Cortex of kidney (tissue), 1 donor: ENCODE measurements at places on chromosomes 16 and 17.

- DNase-seq = no peak
Measured at GRCh38 chr17:43042025-43042628, 17.1 kb downstream of the RND2 start.

DNA sequence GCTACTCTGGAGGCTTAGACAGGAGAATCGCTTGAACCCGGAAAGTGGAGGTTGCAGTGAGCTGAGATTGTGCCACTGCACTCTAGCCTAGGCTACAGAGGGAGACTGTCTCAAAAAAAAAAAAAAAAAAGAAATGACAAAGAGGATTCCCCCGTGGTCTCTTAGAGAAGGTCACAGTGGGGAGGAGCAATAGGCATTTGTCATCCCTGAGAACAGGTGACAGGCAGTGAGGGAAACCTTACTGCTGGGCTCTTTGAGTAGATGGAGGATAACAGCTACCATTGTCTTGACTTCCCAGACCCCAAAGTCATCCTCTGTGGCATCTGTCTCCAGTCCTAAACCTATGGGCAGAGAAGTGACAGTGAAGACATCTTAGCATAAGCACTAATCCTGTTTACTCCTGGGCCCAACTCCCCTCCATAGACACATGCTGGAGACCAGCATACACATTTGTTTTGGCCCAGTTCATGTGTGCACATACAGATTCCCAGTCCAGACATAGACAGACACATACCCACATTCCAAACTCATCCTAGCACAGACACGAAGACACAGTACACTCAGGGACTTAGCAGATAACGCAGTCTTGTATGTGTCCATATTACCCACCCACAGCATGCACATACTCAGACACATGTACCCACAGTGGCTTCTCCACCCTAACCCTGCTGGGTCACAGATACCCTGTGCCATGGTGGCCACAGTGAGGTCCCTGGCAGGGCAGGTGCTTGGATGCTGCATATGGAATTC is 2.7 kb downstream of the ESRP2 start:
- no peak for DNase-seq

DNA sequence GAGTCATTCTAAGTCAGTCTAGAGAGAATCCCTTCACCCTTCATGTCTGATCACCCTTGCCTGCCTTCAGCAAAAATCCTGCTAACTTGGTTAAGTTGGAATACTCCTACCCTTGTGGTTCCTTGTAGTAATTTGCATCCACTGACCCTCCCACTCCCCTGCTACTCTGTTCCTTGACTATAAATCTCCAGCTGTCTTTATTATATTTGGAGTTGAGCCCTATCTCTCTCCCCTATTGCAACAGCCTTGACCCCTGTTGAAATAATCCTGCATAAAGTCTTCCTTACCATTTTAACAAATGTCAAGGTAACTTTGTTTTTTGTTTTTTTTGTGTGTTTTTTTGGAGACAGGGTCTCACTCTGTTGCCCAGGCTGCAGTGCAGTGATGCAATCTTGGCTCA is 590.1 kb downstream of the WWOX start:
- DNase-seq = no peak

DNA sequence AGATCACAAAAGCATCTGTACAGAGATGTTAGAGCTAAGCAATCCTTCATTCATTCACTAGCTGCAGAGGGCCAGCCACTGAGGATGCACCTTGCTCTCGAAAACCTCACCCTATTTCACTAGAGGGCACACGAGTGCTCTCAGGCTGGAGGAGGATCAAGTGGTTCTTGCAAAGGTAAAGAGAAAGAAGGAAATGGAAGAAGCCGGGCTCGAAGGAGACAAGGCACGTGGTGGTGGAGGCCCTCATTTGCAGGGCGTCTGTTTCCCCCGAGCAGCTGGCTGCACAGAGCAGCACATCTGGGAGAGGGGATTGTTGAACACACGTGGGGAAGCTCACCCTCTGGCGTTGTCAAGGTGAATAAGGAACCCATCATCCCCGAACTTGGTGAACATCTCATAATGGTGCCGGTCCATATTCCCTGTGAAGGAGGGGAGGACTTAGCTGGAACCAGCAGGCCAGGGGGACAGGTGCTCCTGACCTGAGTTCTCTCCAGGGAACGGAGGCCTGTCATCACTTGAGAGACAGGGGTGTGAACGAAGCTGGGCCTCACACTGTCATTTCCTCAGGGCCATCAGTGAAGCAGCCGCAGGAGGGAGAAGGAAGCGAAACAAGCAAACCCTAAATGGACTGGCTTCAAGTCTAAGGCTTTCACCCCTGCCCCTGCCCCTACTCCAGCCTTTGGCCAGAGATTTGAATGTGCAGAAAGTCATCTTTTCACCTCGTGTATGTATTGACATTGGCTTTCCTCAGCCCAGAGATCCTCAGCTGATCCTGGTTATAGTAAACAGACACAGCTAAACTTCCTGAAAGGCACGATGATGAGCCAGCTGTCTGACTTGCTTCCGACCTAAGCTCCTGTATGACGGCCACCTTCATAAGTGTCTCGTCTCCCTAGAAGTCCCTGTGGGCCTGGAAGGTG is 27.6 kb downstream of the PRKAR1A start:
- no peak for DNase-seq

- DNase-seq = no peak
Measured at GRCh38 chr16:8677481-8677880, 3.1 kb downstream of the ABAT start.

DNA sequence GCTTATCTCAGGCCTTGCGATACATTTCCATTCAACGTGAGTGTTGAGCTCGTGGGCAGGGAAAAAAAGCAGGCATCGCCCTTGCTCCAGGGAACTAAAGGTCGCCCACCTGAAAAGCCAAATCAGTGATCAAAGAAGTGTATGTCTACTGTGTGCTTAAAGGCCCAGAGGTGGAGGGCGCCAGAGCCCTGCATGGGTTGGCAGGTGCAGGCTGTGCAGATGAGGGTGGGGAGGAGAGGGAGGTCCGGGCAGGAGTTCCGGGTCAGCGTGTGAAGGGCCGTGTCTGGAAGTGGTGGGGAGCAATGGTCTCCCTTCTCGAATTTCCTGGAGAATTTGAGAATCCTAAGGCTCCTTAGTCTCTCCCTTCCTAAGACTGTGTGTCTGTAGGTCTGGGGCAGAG is 7.2 kb downstream of the ADAM11 start:
- DNase-seq = no peak

DNA sequence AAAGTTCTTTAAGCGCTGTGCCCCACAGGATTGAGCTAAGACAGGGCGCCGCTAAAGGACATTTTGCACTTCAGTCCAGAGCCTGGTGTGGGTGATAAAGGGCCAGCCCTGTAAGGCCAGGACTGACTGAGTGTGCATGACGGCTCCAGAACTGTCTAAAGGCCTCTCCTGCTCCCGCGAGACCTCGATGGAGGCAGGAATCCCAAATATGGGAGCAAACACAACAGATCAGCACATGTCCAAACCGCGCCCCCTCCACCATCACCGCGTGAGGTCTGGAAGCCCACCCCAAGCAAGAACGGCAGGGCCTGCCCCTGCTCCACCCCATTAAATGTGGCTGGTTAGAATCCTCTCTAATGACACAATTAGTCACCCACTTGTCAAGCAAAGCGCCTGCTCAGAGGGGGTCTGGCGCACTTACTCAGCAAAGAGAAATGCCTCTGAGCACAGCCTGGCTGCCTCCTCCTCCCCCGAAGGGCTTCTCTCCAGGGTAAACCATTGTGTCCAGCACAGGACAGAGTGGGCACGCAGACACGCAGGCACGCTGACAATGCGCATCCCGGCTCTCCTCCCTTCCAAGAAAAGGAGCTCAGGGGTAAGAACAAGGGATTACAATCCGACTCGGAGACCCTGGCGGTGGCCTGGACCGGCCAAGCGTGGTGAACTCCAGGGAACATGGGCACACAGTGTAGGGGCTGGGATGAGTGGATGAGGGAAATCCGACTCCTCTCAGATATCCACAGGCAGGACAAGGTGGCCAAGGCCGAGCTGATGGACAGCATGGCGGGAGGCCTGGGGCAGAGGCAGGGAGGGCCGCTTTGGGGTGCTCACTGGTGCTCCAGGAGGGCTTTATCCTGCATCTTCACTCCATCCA is 1.5 kb downstream of the MXRA7 start:
- no peak for DNase-seq

GRCh38 chr16:30085820-30086219 is 5.9 kb downstream of the TBX6 start:
- DNase-seq = no peak

DNA sequence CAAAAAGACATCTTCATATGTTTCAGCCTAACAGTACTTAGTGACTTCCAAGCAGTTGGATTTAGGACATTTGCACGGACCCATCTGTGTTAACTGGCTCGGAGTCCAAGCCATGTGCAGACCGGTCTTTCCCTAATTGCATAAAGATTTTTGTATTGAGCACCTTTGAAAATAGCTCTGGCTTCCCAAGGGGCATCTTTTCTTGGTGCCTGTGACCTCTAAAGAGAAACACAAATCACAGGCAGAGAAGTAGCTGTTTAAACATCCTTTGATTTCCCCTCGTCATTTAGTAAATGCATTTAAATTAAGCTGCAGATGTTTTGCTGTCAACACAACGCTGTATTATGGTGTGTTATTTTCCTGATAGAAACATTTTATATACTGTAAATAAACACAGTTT is 288.2 kb upstream of the SALL1 start:
- no peak for DNase-seq

DNA sequence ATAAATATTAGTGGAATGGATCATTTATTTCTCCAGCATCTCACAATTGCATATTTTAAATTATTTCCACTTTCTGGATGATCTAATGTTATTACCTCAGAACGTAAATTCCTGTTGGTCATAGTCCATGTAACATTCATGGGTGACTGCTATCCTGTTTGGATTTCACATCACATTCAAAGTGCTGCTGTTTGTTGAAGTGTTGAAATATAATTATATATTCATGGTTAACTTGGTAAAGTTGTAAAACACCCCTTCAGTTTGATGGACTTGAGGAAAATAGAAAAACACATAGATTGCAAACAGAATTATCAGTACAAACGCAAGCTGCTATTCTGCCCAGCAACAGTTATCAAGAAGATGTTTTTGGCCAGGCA is 59.6 kb downstream of the TANGO6 start:
- DNase-seq = no peak

DNA sequence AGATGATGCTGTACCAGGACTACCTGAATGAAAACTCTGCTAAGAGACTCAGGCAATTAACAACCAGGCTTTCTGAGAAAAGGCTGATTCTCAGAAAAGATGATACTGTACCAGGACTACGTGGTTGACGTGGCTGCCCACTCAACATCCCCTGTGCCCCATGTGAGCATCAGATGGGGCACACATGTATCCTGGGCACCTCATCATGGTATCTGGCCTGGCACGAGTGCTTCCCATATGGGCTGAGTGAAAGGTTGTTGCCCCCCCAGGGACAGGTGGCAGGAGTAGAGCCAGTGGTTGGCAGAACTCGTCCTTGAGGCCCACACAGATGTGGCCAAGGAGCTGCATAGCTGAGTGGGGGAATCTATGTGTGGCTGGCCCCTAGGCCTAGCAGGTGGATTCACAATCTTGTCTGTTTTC is 3.5 kb upstream of the CES4A start:
- no peak for DNase-seq

GRCh38 chr17:50959341-50959740 is 93.2 kb upstream of the TOB1 start:
- no peak for DNase-seq

- DNase-seq = no peak
Measured at GRCh38 chr16:53643474-53643873, 60.2 kb downstream of the RPGRIP1L start.

- no peak for DNase-seq
Measured at GRCh38 chr17:45985447-45985846, 13.6 kb upstream of the STH start.

GRCh38 chr17:39335704-39336223 is 65.7 kb downstream of the FBXL20 start:
- no peak for DNase-seq

DNA sequence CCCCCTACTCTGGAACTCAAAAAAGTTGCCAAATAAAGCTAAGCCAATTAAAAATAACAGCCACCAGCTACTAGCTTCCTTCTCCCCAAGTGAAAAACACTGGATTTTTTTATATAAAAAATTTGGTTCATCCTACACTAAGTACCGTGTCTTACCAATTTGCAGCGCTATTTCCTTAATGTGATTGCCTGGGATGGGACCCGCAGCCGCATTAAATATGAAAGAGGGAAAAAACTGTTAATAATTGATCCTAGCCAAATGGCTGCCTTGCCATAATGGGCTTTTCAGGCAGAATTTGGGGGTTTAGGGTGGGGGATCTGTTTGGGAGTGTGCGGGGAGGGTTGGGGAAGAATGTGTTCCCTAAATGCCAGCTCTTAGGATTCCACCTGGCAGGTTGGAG is 2.0 kb downstream of the HOXB9 start:
- DNase-seq = no peak

- no peak for DNase-seq
Measured at GRCh38 chr17:18102640-18103039, 5.9 kb upstream of the MYO15A start.

DNA sequence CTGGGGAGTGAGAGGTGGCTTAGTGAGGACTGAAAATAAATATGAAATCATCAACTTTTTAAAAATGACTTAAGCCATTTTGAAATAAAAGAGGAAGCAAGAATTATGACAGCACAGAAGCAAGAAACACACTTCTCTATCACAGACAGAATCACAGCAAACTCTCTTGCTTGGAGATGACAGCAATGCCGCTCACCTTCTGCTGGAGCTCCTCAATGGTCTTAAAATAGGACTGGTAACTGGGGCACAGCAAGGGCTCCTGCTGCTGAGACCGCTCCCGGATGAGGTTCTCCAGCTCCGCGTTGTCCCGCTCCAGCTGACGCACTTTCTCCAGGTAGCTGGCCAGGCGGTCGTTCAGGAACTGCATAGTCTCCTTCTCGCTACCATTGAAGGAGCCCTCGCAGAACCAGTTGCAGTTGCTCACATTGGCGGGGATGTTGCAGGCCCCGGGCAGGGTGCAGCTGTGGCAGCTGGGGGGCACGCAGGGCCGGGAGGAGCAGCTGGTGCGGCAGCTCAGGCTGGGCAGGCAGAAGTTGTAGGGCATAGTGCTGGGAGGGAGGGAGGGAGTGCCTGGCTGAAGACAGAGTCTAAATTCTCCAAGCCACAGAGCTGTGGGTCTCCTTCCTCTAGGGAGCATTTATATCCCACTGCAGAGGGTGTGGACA is at the start of gene KRT31:
Gene KRT31, minus strand, starts transcription at position 613 of the 665 bp plus-strand sequence. Its CDS starts 69 bp downstream, at position 544.
- no peak for DNase-seq

DNA sequence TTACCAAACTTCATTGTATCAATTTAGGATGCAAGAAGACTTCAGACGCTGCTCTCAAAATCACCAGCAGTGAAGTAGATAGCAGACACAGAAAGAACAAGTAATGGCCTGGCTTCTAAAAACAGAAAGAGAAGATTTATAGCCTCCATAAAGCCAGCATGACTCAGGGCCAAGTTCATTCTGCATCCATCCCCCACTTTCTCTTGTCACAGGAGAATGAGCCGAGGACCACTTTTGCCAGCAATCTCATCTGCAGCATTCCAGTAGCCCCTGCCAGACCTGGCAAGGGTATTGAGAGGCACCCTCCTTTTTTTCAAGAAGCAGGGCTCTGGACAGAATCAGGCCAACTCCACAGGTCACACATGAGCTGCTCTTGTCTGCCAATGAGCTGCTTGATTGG is 355.4 kb upstream of the SOX9 start:
- no peak for DNase-seq
